ENCODE measurements at places on chromosomes 2 and 18. TPM values are rescaled to one million over a fixed set of nuclear protein-coding genes. Genes with fewer than 3 reads are reported as not detected.

DNA sequence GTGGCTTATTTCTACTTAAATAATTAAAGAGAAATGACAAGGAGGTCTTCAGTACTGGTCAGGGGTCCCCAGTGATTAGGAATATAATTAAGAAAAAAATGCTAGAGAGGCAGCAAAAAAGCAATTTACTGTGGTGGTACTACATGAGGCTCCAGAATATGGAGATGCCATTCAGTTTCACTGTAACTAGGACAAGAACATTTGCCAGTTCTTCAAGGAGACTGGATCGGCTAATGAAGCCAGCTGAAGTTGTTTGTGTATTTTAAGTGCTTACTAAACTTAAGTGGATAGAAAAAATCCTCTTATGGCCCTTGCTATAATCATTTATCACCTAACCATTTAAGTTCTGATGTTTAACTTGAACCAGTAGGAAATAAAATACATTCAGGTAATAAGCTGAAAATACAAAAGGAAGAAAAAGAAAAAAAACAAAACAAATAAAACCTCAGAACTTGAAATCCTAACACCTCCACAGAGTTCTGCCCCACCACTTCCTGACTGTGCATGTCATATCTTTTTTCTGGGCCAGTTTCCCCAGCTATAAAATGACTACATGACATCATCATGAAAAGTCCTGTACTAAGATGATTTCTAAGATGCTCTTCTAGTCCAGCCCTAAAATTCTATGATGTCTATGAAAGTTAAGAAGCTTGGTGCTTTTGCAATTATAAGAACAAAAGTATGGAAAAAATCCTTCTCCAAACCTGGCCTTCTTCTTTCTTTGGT lies 98.0 kb downstream of the TRABD2A start:
- DNase-seq, result peak; percentile 73

DNA sequence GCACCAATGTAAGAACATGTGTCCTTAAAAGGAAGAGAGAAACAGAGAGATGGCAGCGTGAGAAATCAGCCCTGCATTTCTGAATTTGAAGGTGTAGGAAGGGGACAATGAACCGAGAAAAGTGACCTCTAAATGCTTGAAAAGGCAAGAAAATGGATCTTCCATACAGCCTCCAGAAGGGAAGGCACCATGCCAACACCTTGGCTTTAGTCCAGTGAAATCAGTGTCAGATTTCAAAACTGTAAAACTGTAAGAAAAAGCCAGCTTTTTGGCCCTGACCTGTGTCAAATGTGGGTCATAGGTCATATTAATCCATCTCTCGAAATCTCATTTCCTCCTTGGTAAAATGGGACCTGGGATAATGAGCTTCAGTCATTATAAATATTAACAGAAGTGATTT lies 762.3 kb downstream of the DCDC2C start:
- no peak for DNase-seq

DNA sequence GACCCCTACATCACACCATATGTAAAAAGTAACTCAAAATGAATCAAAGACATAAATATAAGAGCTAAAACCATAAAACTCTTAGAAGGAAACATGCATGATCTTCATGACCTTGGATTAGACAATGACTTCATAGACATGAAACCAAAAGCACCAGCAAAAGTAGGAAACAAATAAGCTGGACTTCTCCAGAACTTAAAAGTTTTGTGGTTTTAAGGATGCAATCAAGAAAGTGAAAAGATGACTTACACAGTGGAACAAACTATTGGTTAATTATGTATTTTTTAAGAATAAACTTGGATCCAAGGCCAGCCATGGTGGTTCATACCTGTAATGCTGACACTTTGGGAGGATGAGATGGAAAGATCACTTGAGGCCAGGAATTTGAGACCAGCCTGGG lies 150.2 kb downstream of the GALNT1 start:
- DNase-seq, result no peak

GRCh38 chr2:46367286-46367685 lies 70.1 kb downstream of the EPAS1 start:
- no peak for DNase-seq

GRCh38 chr2:234731236-234731635 lies 220.6 kb upstream of the SH3BP4 start:
- no peak for DNase-seq

DNA sequence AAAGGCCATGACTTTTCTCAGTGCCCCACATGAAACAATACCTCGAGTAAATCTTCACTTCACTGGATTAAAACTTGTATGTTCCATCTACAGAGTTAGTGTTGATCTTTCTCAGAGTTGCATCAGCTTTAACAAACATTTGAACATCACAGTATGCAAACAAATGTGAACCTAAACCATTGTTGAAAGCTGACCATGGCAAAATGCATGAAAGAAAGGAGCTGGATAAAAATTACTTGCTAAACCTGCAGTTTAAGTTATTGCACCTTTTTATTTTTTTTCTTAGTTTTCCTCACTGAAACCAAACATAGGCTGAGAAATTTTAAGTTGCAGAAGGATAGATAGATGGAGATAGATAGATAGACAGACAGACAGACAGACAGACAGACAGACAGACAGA lies 107.2 kb upstream of the UGP2 start:
- no peak for DNase-seq

Gene C2orf92
- 7.3 TPM for total RNA-seq

Data from activated CD8-positive, alpha-beta memory T cell treated with anti-CD3 and anti-CD28 coated beads, Interleukin-2, amount 10 ng/mL, durations not matched to agents 7 days and 5 days (primary cell).